ENCODE measurements at places on chromosomes 3 and 15.

DNA sequence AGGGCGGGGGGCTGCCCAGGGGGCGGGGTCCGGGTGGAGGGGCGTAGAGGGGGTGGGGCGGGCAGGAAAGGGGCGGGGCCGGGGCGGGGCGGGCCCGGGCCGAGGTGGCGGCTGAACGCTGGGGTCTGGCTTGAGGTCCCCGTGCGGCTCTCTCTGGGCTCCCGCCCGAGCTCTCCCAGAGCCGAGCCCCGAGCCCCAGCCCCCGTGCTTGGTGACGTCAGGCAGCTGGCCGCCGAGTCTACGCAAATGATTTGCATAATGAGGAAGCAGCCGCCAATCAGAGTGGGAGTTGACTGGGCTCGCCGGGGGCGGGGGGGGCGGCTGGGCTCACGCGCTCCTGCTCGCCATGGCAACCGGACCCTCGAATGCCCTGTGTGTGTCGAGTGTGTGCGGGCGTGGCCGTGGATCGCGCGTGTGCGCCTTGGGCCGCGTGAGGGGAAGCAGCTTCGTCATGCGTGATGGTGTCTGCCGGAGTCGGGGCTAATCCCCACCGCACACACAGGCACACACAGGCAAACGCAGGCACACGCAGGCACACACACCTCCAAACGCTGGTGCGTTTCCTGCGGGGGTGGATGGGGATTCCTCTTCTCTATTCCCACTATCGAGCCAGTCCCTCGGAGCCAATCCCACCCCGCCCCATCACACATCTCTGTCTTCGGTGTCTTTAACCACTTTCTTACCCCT, at the start of gene CELF6:
CELF6 (minus strand) TSS at position 173 of the 687 bp plus-strand sequence. CDS start 283 bp downstream, outside the sequence.
- peak; percentile 82 for DNase-seq

- no peak for DNase-seq
These were observed 400.3 kb downstream of the LRTM1 start for GRCh38 chr3:54527521-54527920.

- peak; percentile 88 for DNase-seq
These were observed 48.3 kb downstream of the MITF start for GRCh38 chr3:69787436-69788168.

GRCh38 chr3:12196684-12197083, 38.0 kb upstream of the TIMP4 start:
- no peak for DNase-seq

DNA sequence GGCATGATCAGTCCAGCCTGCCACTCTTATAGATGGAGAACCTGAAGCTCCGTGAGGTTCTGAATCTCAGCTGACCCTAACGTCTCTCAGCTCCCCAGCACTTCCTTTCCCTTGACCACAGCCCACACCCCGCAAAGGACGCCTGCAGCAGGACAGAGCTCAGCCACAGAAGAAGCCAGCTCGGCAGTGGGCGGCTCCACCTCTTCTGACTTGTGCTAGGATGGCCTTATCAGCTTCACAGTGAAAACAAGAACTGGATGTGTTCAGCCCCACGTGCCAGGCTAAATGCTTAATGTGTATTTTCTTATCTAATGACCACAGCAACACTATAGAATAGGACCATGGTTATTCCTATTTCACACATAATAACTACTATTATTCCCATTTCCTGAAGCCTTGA, 127.6 kb downstream of the ARNT2 start:
- DNase-seq: no peak

GRCh38 chr3:127035677-127036076, 52.8 kb downstream of the PLXNA1 start:
- DNase-seq: peak; percentile 67

- DNase-seq: peak; percentile 76
These were observed 32.0 kb upstream of the FURIN start for GRCh38 chr15:90836296-90836871.

- no peak for DNase-seq
These were observed 116.1 kb downstream of the IMPG2 start for GRCh38 chr3:101204246-101204645.

DNA sequence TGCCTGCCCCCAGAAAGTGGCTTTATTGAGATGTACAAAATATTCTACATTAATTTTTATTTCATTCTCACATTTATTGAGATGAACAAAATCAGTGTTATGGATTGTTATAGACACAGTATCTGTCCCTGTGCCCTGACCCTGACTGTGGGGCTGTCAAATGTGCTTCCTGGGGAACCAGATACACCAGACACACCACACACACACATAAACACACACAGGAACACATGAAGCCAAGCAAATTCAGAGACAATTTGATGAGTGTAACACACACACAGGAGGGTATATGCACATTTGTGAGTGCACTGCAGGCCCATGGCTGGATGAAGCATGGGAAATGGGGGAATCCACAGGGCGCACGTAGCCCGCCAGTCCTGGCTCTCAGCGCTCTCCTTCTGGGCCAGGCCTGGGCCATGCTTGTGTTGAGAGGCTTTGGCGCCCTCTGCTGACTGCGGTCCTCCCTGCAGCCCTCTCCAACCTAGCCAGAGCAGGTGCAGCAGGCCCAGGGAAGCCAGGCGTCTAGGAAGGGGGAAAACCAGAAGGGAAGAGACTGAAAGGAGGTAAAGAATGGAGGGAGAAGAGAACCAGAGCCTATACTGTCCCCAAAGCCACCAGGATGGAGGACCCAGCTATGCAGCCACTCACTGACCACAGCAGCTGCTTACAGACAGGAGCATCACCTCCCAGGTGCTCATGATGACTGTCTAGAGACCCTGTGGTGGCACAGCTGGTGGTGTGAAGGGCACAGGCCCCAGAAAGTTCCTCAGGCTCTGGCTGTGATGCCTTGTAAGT, 18.0 kb upstream of the LOXL1 start:
- peak; percentile 71 for DNase-seq

- DNase-seq: peak; percentile 53
These were observed 9.2 kb upstream of the ACSBG1 start for GRCh38 chr15:78243491-78243941.

DNA sequence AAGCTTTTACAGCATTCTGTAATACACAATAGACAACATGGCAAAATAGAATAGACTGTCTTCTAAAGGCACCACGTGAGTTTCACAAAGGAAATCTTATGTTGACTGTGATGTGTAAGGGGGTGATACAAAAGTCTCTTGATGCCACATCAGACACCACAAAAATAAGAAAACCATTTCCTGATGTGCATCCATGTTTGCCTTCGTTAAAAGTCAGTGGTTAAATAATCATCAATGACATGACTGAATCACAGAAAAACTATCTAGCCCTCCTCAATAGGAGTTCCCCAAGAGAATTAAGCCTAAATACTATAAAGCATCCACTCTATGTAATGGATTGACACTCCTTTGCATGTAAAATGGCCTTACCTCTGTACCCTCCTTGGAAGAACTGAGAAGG, 198.6 kb upstream of the SLC2A2 start:
- no peak for DNase-seq

DNA sequence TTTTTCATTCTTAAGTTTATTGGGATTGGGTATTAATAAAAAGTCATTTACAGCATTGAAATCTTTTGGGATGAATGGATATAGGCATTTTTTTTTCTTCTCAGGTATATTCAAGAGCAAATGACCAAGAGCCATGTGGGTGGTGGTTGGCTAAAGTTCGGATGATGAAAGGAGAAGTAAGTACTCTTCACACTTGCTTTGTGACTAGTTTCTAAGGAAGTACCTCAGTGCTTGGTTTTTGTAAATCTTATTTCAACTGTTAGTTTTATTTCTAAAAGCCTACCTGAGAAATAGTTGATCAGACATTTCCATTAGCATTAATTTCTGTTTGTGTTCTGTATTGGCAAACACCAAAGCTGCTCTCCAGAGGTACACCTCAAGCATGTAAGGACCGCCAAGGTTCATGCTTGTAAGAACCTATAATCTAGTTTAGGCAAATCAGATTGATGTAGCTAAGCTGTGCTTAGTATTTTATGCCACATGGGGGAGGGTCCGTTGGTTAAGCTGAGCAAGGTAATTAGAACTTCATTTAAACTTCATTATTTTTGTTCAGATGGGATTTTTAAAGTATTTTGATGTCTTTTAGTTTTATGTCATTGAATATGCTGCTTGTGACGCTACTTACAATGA, 35.4 kb downstream of the FXR1 start:
- DNase-seq: no peak

Measured in EH (cell line).